CD4-positive, alpha-beta T cell treated with Interleukin-2 at 100 ng/mL for 4 hours (primary cell): ENCODE measurements at places on chromosomes 1 and 21.

DNA sequence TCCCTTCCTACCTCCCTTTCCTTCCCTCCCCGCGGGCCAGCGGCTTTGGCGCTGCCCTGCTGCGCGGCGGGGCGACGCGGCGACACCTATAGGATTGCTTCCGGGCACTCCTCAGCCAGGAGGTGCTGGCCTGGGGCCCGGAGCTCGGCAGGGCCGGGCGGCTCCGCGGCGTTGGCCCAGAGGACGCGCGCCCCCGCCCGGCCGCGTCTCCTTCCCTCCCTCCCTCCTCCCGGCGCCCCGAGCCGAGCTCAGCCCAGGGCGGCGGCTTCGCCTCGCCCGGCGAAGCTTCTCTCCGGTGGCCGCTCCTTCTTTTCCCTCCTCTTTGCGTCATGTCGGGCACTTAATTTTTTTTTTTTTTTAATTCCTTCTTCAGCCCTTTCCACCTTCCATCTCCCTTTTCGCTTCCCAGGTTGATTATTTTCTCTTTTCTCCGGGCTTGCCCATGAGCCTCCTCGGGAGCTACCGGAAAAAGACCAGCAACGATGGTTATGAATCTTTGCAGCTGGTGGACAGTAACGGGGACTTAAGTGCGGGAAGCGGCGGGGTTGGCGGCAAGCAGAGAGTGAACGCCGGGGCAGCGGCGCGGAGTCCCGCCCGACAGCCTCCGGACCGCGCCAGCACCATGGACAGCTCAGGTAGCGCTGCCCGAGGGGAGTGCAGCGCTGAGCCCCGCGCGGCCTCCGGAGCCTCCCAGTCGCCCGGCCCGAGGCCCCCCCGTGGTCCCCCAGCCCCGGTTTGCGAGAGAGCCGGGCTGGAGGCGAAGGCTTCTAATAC is at the start of gene DNAJC6:
DNAJC6 (plus strand) TSS at position 240 of the 774 bp plus-strand sequence; CDS start at position 443, 203 bp downstream.
- peak; percentile 20 for DNase-seq

DNA sequence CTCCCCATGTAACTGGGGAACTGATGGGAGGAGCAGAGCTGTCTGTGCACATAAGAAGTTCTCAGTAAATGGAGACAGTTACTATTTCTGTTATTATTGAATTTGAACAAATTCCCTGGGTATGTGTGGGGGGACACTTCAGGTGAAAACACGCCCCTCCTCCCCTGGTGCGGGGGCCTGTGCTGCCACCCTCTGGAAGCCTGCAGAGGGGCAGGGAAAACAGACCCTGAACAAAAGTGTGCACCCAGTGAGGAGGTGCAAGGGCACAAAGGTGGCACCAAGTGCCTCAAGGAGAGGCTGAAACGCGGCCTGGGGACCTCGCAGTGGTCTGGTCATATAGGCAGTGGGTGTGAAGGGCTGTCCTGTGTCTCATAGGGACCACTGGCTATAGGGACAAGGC is 18.2 kb upstream of the NADK start:
- no peak for DNase-seq

GRCh38 chr21:14361958-14362357 is 21.0 kb downstream of the HSPA13 start:
- DNase-seq = no peak

DNA sequence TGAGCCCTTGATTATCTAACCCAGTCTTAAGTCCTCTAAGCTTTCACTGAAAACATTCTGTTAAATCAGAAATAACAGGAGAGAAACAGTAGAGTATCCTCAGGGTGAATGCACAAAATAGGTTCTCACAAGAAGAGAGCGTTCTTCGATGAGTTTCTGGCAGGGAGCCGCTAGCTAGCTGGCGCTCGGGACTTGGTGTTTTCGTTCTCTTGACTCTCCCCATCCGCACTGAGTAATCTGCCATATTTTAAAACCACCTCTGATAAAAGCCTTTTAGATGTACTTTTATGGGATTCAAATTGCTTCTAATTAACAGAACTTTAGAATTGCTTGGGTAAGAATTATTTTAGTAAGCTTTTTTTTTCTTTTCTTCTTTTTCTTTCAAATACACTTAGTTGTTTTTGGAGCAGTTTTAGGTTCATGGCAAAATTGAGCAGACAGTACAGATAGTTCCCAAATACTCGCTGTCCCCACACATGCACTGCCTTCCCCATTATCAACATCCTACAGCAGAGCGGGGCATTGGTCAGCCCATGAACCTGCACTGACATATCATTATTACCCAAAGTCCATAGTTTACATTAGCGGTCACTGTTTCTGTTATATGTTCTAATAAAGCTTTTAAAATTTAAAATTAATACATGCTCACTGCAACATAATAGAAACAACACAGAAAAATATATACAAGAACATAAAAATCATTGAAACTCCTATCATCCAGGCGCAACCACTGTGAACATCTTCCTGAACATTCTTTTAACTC is 35.4 kb downstream of the PRDM2 start:
- no peak for DNase-seq

DNA sequence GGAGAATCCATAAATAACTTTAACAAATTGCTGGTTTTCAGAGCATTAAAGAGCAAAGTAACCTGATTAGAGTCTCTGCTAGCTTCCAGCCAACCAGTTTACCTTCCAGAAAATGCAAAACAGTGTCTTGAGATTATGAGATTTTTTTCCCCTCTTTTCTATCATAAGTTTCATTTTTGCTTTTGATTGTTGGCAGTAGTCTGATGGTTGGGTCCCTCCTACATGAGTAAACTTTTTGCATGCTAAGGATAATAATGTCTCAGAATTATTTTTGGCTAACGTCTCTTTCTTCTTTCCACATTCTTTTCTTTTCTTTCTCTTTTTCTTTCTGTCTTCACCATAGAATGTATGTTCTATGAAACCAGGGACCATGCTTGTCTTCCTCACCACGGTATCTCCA is 6.3 kb upstream of the ADAMTS5 start:
- no peak for DNase-seq

DNA sequence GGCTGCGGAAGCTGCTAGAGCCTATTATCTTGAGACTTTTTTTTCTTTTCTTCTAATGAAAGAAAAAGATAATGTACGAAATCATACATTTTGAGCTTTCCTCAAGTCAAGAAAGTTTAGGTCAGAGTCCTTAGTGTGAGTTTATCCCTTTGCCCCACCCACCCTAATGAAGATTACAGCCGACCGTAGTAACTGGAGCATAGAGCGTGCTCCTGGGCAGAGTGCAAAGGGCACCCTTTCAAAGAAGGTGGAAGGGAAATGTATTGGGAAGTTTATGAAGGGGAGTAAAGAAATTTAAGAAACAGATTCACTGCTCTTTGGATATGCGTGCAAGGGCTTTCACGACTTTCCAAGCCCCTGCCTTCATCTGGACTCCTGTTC is 17.2 kb downstream of the GNG12 start:
- DNase-seq = no peak

GRCh38 chr1:209417761-209418160 is 165.8 kb upstream of the CAMK1G start:
- DNase-seq = no peak

DNA sequence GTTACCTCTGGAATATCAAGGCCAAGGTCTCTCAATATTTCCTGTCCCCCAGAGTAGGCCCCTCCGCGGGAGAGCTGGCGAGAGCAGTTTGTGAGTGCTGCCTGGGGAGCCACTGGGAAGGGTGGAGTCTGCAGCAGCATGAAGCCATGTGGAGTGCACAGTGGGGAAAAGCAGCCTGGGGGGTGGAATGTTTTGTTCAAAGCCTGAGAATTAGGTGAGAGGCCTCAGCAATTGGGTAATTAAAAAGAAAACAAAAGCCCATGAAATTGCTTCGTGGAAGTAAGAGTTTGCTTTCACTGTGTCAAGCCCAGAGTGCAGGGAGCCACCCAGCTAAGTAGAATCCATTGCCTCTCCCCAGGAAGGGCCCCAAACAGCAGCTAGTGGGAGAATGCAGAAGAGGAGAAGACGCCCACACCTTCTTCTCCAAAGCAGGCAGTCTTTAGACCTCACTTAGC is 30.2 kb upstream of the DISC1 start:
- DNase-seq = no peak

- DNase-seq = peak; percentile 62
These were observed 20.6 kb downstream of the SLC2A1 start for GRCh38 chr1:42937836-42938644.

DNA sequence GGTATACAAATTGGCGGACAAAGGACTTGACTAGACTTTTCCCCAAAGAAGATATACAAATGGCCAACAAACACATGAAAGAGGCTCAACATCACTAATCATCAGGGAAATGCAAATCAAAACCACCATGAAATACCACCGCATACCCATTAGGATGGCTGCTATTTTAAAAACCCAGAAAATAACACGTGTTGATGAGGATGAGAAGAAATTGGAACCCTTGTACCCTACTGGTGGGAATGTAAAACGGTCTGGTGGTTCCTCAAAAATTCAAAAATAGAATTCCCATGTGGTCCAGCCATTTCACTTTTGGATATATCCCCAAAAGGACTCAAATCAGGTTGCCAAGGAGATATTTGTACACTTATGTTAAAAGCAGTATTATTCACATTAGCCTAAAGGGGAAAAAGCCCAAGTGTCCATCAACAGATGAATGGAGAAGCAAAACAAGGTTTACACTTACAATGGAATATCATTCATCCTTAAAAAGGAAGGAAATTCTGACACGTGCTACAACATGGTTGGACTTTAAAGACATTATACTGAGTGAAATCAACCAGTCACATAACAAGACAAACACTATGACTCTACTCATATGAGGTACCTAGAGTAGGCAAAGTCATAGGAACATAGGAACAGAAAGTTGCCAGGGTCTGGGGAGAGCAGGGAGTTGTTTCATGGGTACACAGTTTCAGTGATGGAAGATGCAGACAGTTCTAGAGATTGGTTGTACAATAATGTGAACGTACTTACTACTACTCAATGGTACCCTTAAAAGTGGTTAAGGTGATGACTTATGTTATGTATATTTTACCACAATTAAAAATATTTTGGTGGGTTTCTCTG is 17.0 kb downstream of the CD34 start:
- DNase-seq = no peak

GRCh38 chr1:163771637-163772036 is 449.9 kb downstream of the NUF2 start:
- no peak for DNase-seq

- peak; percentile 53 for DNase-seq
These were observed 1.3 kb upstream of the IL19 start for GRCh38 chr1:206769304-206769731.

DNA sequence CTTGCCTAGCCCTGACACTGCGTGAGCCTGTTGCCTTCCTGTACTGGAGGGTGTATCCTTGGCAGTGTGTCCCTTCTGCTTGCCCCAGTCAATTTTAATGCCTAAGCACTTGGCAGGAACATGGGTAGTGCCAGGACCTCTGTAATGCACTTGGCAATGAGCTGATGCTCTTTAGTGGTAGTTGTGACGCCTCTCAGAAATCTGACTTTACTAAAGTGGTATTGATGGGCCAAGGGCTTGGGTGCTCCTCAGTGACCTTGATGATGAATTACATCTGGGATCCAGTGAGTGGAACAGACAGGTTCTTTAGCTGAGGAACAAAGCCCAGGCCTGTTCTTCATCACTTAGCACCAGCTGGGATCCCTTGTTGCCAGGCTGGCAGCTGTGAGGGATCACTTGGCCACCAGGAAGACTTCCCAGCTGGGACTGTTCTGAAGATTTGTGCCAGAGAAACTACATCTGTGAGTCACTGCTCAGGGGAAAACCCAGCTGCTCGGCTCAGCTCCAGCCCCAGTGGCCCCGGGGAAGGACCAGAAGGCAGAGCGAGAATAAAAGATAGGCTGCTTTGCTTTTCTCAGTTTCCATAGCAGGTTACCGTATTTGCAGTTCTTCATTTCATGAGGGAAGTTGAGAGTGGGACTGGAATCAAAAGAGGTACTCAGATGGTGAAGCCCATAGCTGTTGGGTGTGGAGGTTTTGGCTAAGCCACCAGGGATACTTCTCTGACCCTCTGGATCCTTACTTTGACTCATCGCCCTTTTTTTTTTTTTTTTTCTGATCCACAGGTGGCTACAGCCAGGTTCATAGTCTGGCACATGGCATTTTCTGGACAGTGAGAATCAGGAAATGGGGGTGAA is 28.5 kb upstream of the KCNA2 start:
- peak; percentile 77 for DNase-seq

GRCh38 chr1:183234660-183235476 is 48.8 kb downstream of the LAMC2 start:
- DNase-seq = no peak

GRCh38 chr1:216997831-216998230 is 274.6 kb upstream of the ESRRG start:
- no peak for DNase-seq

GRCh38 chr1:19398309-19398760 is 86.2 kb downstream of the SLC66A1 start:
- peak; percentile 5 for DNase-seq

GRCh38 chr1:64172458-64172983 is 30.9 kb upstream of the UBE2U start:
- DNase-seq = no peak

GRCh38 chr1:57881639-57882038 is 457.8 kb upstream of the DAB1 start:
- DNase-seq = no peak

DNA sequence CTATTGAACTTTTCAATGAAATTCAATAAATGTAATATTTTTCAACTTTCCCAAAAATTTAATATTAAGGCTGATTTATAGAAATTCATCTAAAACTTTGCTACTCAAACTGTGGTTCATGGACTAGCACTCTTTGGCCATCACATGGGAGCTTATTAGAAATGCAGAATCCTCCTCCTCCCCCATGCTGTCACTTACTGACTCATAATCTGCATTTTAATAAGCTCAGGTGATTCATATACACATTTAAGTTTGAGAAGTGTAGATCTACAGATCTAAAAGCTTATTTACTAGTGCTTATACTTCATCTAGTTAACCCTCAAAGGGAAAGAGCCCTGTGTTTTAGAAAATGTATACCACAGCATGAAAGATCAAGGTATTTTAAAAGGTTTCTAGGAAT is 84.3 kb downstream of the HS2ST1 start:
- no peak for DNase-seq

DNA sequence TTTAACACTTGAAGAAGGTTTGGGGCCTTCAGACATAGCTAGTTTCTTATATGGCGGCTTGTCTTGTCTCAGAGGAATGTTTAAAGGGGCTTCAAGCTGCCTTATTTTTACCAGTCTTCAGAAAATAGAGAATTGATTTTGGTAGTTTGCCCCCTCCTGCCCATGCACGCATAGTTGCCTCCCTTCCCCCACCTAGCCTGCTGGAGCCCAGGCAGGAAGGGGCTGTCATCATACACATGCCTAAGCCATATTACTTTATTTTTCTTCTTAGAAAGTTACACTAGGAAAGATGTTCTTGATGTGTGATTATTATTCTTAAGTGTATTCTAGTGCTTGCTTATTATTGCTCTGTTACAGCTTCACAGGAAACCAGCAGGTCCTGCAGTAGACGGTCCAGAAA is 18.3 kb downstream of the PBX1 start:
- DNase-seq = no peak

- no peak for DNase-seq
These were observed 16.8 kb downstream of the E2F2 start for GRCh38 chr1:23514111-23514679.

DNA sequence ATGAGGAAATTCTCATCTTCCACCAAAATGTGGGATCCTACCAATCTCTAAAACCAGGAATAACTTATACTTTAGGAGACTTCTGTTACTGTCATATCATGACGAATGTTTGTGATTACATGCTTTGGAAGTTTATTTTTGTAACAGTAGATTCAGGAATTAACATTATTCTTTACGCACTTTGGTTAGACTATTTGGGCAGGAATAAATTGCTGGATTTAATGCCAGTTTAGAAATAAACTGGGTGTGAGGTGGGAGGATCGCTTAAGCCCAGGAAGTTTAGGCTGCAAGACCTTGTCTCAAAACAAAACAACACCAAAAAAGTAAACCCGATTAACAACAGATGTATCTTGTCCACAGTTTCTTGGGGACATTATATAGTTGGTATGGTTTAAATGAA is 52.1 kb downstream of the MIGA1 start:
- DNase-seq = no peak
